ENCODE measurements at places on chromosomes 6 and 20. TPM values are rescaled to one million over a fixed set of nuclear protein-coding genes. Genes with fewer than 3 reads are reported as not detected.

HLA-C gene
- 206 TPM for total RNA-seq

- no peak for DNase-seq
Observed at GRCh38 chr20:750801-751200, 17.5 kb downstream of the SLC52A3 start.

- DNase-seq, result no peak
Observed at GRCh38 chr6:167392631-167393316, 67.9 kb downstream of the TTLL2 start.

DNA sequence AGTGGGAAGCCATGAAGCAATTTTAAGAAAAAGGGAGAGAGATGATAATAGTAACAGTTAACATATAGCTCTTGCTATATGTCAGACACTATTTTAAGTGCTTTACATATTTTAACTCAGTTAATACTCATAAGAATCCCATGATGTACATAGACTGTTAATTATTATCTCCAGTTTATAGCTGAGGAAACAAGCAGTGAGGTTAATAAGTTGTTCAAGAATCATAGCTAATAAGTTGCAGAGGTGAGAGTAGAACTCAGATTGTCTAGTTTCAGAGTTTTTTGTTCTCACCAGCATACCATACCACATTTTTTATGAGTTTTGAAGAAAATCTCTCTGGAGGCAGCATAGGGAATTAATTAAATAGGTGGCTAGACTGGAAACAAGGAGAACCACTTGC lies 144.6 kb upstream of the MMS22L start:
- DNase-seq, result no peak

- no peak for DNase-seq
Observed at GRCh38 chr6:132268209-132268608, 133.1 kb downstream of the MOXD1 start.

- DNase-seq, result no peak
Observed at GRCh38 chr20:18138639-18139583, 1.2 kb downstream of the KAT14 start.

GRCh38 chr20:34437330-34437986 lies 74.4 kb downstream of the ITCH start:
- no peak for DNase-seq
